BE2C (cell line): ENCODE measurements at places on chromosomes 13 and 19.
A peak's percentile ranks its signal among the peaks of the same experiment; 100 is the strongest.

GRCh38 chr19:49256691-49257090 is 68.3 kb downstream of the SLC6A16 start:
- DNase-seq: no peak

DNA sequence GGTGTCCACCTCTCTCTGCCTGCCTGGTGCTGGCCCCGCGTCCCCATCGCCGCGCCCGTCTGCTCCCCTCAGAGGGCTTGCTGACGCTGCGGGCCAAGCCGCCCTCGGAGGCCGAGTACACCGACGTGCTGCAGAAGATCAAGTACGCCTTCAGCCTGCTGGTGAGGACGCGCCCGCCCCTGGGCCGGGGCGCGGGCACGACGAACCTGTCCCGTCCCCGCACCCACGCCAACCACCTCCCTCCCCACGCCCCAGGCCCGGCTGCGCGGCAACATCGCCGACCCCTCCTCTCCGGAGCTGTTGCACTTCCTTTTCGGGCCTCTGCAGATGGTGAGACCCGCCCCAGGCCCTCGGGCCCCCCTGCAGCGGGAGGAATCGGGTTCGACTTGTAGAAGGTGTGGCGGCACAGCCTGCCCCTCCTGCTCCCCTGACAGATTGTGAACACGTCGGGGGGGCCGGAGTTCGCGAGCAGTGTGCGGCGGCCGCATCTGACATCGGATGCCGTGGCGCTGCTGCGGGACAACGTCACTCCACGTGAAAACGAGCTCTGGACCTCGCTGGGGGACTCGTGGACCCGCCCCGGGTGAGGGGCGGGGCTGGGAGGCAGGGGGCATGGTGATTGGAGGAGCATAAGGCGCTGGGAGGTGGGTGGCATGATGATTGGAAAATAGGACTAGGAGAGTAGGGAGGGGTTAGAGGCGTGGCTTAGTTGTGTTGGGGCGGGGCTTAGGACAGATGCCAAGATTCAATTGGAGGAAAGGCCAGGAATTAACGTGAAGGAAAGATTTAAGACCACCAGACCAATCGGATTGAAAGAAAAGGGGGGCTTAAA is 6.6 kb downstream of the EPS8L1 start:
- DNase-seq: peak; percentile 65

GRCh38 chr19:39130337-39131254 is 5.0 kb downstream of the PAK4 start:
- no peak for DNase-seq

DNA sequence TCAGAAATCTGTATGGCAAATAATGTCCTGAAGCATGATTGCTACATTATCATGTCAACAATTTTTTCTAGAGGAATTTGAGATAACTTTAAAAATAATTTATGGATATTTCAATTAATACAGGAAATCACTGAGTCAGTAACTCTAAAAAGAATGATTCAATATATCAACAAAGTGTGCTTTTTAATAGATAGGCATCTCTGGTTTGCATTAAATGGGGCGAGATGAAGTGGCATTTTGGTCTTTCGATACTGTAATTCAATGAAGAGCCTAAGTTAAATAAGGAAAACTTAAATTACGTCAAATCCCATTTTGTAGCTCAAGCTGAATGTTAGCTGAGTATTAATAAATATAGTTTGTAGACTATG is 342.8 kb downstream of the DACH1 start:
- DNase-seq: no peak

- no peak for DNase-seq
Observed at GRCh38 chr19:3985643-3986259, 488 bp upstream of the EEF2 start.

DNA sequence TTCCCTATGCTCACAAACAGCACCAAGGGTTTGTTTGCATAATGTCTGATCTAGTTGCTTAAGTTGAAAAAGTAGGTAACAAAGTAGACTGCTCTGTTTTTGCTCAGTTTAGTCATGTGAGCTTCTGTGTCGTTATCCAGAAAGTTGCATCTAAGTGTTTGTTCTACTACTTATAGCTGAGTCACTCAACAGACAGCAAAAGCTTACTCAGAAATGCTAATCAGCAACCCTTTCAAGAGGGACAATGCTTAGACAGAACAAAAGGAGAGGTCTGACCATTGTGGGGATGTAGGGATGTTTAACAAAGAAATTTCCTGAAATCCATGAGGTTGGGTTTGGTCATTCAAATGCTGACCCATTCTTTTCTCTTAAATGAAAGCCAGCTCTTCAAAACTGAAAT is 106.4 kb downstream of the ATP8A2 start:
- no peak for DNase-seq

- DNase-seq: no peak
Observed at GRCh38 chr19:43524922-43525835, 1.8 kb downstream of the ETHE1 start.

DNA sequence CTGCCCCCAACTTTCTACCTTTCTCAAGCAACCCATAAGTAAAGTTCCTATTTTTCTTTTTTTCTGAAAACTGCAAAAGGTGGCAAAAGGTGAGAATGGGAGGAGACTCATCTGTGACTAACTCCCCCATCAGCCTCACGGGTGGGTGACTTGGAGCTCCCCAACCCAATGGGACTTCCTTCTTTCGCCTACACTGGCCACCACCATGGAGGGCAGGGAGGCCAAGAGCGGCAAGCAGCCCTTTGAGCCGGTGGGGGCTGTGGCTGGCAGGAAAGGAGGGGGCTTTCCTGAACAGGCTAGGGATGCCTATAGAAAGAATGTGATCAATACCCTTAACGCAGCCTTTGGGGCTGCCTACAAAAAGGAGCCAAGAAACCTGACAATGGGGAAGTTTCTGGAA is 16.5 kb downstream of the IRS2 start:
- DNase-seq: no peak

GRCh38 chr19:30073152-30074000 is 131.3 kb downstream of the URI1 start:
- DNase-seq: no peak

DNA sequence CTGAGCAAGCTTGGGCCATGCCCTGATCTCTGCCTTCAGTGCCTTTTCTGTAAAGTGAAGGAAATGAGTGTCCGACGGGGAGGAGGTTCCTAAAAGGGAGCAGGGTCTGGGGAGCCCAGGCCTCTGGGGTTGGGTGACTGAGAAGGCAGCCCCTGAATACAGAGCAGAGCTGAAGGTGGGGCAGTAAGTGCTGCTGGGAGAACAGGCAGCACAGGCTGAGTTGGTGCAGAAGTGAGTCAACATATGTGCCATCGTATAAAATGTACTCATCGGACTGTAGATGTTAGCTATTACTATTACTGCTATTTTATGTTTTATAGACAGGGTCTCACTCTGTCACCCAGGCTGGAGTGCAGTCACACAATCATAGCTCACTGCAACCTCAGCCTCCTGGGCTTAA is 1.0 kb upstream of the HAMP start:
- no peak for DNase-seq
